ENCODE measurements at places on chromosomes 2 and 18.

- no peak for DNase-seq
Observed at GRCh38 chr18:23301972-23302371, 151.1 kb upstream of the RIOK3 start.

GRCh38 chr2:19710230-19710629 is 191.6 kb downstream of the TTC32 start:
- no peak for DNase-seq

GRCh38 chr2:96112501-96113366 is 3.6 kb downstream of the ADRA2B start:
- no peak for DNase-seq

DNA sequence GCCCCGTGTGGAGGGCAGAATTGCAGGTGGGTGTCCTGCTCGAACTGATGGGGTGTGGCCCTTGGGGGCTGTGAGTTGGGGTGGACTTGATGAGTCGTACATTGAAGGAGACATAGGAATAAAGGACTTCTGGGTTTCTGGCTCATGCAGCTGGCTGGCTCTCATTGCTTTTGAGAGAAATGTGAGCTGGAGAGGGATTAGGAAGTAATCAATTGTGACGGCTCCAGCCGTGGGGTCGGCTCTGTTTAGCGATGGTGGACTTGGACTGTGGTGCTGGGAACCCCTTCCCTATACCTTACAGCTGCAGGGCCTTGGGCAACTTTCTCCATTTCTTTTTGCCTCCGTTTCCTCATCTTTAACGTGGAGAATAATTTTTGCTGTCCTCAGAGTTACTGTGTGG is 9.2 kb downstream of the IMPA2 start:
- no peak for DNase-seq

GRCh38 chr2:157902692-157903091 is 26.6 kb upstream of the ACVR1 start:
- no peak for DNase-seq

GRCh38 chr18:26336572-26336971 is 110.3 kb downstream of the TAF4B start:
- no peak for DNase-seq

- DNase-seq: no peak
Observed at GRCh38 chr2:5195636-5196035, 496.5 kb upstream of the SOX11 start.

DNA sequence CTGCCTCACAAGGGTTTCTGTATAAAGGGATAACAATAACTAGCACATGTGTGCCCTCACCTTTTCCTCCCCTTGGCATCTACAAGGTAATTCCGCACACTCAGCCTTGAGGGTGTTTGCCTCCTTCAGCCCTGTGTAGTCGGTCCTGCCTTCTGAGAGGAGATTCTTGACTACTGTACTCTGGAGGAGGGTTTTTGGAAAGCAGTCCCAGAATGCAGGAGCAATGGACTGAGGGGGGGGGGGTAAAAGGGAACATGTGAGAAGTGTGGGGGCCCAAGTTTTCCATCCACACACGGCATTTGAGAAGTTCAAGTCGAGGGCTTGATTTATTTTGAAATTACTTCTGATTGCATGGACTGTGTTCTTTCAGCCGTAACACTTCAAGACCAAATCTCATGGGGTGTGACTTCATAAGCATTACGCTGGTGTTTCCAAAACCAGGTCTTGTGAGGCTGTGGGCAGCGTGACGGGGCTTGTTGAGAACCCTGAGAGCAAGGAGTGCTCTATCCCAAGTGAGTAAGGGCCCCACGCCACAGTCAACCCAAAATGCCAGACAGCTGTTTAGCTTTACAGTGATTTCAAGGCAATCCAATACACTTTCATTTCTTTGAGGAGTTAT is 198.7 kb upstream of the MEIS1 start:
- no peak for DNase-seq

DNA sequence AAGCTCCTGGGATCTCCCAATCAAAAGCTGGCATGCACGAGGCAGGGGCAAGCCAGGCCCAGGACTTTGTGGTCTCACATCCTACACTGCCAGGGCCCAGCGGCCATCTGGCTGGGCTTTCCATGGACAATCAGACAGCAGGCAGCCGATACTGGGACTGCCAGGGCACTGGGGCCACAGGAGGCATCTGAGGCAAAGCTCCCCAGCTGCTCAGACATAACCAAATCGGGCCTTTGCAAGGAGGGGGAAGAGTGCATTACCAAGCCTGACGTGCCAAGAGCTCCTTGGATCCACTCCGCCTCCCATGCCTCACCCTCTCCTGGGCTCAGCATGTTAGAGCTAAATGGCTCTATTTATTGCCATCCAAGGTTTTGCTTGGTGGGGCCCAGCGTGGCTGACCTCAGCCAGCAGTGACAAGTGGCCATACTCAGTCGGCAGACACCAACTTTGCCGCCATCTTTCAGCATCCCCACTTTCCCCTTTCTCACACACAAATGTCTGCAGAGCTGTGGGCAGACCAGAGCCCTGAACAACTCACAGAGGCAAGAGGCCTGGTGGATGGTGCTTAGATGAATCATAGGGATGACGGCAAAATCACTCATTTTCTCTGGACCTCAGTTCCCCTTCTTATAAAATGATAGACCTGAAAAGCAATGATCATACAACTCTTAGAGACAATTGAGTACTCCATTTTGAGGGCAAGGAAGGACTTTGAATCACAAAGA is 200.8 kb downstream of the TTC32 start:
- DNase-seq: no peak

- no peak for DNase-seq
Observed at GRCh38 chr2:96240341-96241038, 25.3 kb downstream of the TMEM127 start.

- no peak for DNase-seq
Observed at GRCh38 chr2:240278661-240279060, 138.2 kb upstream of the OTOS start.

All from activated naive CD4-positive, alpha-beta T cell treated with anti-CD3 and anti-CD28 coated beads, Interleukin-2, amount 10 ng/mL, durations not matched to agents 7 days and 5 days (primary cell).